ENCODE measurements at places on chromosomes 13 and 19.
A peak's percentile ranks its signal among the peaks of the same experiment; 100 is the strongest.

- no peak for DNase-seq
Measured at GRCh38 chr19:18310118-18310909, 12.6 kb downstream of the LSM4 start.

- DNase-seq, result no peak
Measured at GRCh38 chr13:97261254-97262005, 39.3 kb downstream of the MBNL2 start.

DNA sequence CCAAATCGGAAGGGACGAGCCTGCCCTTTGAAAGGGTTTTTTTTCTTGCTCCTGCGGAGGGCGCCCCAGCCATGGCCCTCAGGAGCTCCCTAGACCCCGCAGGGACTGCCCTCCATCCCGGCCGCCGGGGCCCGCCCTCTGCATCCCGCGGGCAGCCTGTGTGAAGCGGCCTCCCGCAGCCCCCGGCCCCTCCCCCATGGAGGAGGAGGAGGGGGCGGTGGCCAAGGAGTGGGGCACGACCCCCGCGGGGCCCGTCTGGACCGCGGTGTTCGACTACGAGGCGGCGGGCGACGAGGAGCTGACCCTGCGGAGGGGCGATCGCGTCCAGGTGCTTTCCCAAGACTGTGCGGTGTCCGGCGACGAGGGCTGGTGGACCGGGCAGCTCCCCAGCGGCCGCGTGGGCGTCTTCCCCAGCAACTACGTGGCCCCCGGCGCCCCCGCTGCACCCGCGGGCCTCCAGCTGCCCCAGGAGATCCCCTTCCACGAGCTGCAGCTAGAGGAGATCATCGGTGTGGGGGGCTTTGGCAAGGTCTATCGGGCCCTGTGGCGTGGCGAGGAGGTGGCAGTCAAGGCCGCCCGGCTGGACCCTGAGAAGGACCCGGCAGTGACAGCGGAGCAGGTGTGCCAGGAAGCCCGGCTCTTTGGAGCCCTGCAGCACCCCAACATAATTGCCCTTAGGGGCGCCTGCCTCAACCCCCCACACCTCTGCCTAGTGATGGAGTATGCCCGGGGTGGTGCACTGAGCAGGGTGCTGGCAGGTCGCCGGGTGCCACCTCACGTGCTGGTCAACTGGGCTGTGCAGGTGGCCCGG lies 815 bp downstream of the MAP3K10 start:
- peak; percentile 51 for DNase-seq

- DNase-seq, result peak; percentile 25
Measured at GRCh38 chr19:51514866-51515481, 13.4 kb upstream of the SIGLEC12 start.
